ENCODE measurements at places on chromosomes 12 and 14. TPM values are rescaled to one million over a fixed set of nuclear protein-coding genes. Genes with fewer than 3 reads are reported as not detected.

PAPLN gene
- 21.2 TPM for total RNA-seq

GRCh38 chr12:7915661-7916403, 20.2 kb downstream of the SLC2A3 start:
- DNase-seq, result no peak

GYS2 gene
- not detected for total RNA-seq

DNA sequence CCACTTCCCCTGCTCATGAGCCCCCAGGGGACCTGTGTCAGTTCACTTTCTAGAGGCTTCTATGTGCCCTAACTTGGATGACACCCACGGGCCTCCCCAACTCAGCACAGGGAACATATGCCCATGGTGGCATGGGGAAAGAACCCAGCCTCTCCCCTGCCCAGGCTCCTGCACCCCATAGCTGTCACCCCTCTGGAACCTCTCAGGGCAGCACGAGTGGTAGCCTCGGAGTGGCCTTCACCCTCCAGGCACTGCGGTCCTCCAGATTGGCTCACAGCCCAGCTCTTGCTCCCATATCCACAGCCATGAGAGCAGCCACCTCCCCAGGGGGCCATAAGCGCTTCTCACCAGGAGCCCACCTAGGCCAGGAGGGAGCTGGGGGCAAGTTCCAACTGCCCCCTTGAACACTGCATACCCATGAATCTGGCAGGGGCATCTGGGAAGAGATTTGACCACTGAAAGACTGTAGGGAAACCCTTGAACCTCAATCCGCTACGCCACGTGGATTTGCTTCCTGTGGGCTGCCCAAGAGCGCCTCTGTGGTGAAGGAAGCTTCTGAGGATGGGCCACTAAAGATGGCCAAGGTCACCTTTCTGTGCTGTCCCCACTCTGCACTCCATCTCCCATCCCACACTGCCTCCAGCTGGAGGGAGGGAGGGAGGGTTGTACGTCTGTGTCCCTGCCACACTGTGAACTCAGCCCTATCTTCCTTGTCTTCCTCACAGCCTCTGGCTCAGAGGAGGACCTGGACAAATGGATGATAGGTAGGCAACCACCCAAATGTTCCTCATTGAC, 11.9 kb downstream of the PLD4 start:
- DNase-seq, result no peak

TSHR gene
- not detected for total RNA-seq

BMP4 gene
- total RNA-seq, result 0.98 TPM

ZDHHC22 gene
- 0.03 TPM for total RNA-seq

- no peak for DNase-seq
Measured at GRCh38 chr14:33118668-33119067, 180.0 kb downstream of the NPAS3 start.

GRCh38 chr12:96040305-96041133, 5.1 kb upstream of the LTA4H start:
- DNase-seq, result no peak

EIF2B1 gene
- total RNA-seq, result 52.2 TPM

DNA sequence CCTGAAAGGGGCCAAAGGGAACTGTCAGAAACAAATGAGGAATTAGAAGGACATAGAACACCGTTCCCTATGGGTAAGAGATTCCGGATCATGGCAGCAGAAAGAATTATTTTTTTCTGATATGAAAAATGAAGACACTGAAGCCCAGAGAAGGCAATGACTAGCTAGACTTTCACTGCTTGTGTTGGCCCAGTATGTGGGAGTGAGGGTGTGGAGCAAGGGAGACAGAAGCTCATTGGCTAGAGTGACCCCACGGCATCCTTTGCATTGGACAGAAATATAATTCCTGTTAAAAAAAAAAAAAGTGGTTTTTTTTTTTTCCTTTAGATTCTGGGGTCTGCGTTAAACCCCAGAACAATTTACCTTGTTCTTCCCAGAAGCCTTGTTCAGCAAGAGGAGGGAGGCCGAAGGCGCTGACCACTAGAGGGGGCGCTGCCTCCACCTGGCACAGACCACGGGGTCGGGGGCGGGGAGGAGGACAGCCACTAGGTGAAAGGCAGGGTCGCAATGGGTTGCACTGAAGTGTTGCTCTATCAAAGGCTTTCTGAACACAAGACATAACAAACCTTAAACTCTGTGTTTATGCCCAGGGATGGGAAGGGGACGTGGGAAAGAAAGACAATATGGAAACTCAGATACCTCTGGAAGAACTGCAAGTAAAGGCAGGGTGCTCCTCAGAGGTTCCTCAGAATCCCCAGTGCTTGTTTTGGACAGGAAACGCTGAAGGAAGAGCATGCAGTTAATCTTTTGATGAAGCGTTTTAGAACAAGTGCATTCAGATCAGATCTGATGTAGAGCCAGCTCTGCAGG, 156.8 kb downstream of the KCNA5 start:
- peak; percentile 48 for DNase-seq

DNA sequence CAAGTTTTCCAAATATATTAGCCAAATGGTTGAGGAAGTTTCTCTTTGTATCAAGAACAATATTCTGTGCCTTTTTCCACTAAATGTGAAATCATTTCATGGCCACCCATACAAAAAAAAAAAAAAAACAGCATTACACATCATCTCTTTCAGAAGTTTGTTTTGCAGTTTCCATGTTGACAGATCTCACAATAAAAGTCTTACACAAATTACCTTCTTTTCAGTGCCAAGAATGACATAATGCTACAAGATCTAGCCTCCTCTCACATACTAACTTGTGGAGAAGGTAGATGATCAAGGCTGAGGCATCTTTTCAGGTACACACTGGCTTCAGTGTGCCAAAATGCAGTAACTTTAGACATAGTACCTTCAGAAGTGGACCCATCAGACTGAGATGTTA, 35.3 kb downstream of the PRKD1 start:
- DNase-seq, result no peak

DNA sequence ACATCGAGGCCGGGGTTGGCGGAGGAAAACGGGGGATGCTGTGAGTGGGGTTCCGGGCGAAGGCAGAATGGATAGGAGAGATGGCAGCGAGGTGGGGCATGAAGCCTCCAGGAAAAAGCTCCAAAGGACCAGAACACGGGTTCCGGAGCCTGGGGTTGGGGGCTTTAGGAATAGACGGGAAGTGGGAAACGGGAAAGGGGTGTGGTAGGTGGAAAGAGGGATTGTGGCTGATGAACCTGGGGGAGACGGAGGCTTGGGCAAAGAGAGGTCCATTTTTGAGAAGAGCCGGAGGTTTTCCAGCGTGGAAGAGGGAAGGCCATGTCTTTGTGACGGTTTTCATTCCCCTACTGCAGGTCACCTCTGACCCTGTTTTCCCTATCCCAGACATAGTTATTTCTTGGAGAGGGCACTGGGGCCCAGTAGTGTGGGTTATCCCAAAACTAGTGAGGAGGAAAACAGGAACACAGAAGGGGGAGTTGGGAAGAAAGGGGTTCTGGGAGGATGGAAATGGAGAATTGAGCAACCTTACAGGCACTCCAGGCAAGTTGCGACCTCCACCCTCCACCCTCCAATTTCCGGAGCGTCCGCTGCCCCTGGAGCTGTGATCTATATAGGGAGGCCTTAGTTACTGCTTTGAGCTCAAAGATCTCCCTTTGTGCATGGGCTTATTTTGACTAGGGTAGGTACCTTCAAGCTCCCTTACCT, 1.1 kb downstream of the ATN1 start:
- no peak for DNase-seq

- DNase-seq, result no peak
Measured at GRCh38 chr14:38113546-38113945, 94.2 kb upstream of the SSTR1 start.

- DNase-seq, result no peak
Measured at GRCh38 chr12:54590978-54591591, 2.6 kb upstream of the PPP1R1A start.

DNA sequence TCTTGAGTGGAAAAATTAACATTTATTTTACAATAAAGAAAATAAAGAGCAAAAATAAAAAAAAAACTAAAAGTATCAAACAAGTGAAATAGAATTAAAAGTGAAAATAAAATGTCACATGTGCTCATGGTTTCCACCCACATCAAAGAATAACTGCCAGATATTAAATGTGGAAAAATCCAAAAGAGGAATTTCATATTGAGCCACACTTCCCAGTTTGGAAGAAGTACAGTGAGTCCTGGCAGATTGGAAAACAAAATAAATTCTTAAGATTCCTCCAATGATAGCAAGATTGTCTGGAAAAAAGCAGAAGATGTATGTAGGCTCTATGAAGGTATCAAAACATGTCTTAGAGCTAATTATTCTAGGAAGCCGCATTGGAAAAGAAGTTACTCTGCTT, 1019.5 kb downstream of the SLC6A15 start:
- no peak for DNase-seq
